Effector memory CD8-positive, alpha-beta T cell (primary cell): ENCODE measurements at places on chromosomes 2 and 18.

DNA sequence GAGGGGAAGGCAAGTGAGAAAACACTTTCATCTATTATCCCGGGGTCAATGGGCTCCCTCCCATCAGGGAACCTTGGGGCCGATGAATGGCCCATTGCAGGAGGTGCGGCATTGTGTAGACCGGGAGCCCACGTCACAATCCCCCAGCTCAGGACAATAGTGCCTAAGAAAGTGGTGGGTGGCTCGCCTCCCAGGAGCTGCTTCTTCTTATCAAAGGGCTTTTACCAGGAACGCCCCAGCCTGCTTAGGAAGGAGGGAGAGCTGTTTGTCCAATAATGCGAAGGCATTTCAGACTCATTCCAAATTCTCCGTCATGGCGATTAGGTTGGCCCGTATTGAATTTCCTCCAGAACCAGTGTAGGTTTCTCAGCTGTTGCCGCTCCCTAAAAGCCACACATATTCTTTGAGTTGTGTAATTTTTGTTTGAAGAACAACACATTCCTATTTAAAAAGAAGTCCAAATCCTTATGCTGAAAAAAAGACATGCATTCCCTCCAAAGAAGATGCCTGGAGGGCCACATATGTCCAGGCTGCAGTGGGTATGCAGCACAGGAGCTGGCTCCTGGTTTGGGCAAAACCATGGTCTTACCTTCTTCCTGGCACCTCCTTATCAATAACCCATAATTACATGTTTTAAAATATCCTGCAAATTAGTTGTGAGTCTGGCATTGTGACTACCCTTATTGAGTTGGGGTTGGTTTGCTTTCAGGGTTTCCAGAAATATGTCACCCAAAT, 264.7 kb downstream of the MYCN start:
- H3K4me1 ChIP-seq, result no peaks in the 10 kb centered on the region
- H3K36me3 ChIP-seq, result no peaks in the 10 kb centered on the region
- no peak overlapping the region for H3K4me3 ChIP-seq
- DNase-seq, result no peak

GRCh38 chr2:173210270-173211196, 134.9 kb downstream of the MAP3K20 start:
- no peak overlapping the region for H3K4me3 ChIP-seq
- H3K27me3 ChIP-seq, result no peaks in the 10 kb centered on the region
- peak; percentile 64 for DNase-seq
- H3K36me3 ChIP-seq, result no peaks in the 10 kb centered on the region
- no peaks in the 10 kb centered on the region for H3K4me1 ChIP-seq

DNA sequence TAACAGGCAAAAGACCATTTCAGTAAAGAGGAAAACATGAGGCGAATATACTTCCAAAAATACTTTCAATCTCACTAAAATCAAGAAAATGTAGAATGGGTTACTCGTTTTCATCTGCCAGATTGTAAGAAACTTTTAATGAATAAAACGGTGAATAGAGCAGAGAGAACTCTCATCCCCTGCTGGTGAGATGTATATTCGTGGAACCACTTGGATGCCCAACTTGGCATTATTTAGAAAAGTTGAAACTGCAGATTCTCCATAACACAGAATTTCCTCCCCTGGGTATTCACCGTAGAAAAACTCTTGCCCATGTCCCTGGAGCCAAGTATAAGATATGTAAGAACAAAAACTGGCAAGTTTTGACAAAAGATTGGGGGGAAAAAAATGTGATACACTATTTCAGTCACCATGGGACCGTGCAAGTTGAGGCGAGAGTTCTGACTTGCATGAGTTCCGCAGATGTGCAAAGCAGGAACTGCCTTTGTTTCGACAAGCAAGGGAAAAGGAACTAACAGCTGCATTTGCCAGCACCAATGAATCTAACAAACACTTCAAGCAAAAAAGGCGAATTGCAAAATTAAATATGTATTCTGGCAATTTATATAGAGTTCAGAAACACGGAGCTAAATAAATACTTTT, 14.8 kb downstream of the TIMM21 start:
- no peaks in the 10 kb centered on the region for H3K27me3 ChIP-seq
- no peak for DNase-seq
- H3K27ac ChIP-seq, result no peak overlapping the region
- H3K36me3 ChIP-seq, result peaks cover 22% of the 10 kb centered on the region
- no peaks in the 10 kb centered on the region for H3K4me1 ChIP-seq

GRCh38 chr2:29323961-29324360, 208.7 kb downstream of the CLIP4 start:
- H3K27ac ChIP-seq, result no peak overlapping the region
- peaks cover 4% of the 10 kb centered on the region for H3K36me3 ChIP-seq
- no peak overlapping the region for H3K4me3 ChIP-seq

DNA sequence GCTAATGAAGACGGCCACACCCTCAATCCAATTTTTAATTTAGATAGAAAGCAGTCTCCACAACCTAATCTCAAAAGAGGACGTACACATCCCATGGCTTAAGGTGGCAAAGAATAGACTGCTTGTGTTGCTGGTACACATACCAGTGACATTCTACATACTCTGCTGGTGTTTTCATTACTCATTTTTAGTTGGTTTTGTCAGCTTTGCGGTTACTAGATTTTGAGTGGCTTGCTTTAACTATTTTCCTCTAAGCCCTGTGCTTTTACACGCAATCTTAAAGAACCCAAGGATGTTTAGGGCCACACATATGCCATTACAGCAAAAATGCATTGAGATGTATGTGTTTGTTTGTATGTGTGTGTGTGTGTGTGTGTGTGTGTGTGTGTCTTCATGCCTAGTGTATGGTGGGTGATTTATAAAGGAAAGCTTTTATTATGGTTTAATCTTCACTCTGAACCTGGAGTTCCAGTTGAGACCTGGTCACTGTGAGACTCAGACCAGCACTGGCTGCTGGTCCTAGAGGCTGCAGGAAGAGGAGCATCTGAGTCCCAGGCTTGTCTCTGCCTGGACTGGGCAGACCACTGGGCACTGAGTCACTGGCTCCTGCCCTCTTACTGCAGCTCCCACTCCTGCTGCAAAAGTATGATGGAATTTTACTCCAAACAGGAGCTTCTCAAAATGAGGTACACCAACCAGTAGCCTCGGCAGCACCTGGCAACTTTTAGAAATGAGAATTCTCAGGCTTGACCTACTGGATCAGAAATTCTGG, 415.9 kb downstream of the NBAS start:
- H3K27me3 ChIP-seq, result no peaks in the 10 kb centered on the region
- H3K36me3 ChIP-seq, result peaks cover 3% of the 10 kb centered on the region
- no peak overlapping the region for H3K4me3 ChIP-seq
- H3K27ac ChIP-seq, result no peak overlapping the region
- H3K4me1 ChIP-seq, result peaks cover 14% of the 10 kb centered on the region

- DNase-seq, result no peak
- peaks cover 38% of the 10 kb centered on the region for H3K27me3 ChIP-seq
- no peak overlapping the region for H3K27ac ChIP-seq
- no peak overlapping the region for H3K4me3 ChIP-seq
- peaks cover 3% of the 10 kb centered on the region for H3K36me3 ChIP-seq
Observed at GRCh38 chr2:44295113-44295512, 19.8 kb downstream of the SLC3A1 start.

GRCh38 chr2:68537809-68538208, 70.4 kb downstream of the APLF start:
- H3K4me1 ChIP-seq, result no peaks in the 10 kb centered on the region
- no peak overlapping the region for H3K4me3 ChIP-seq
- H3K27ac ChIP-seq, result no peak overlapping the region
- no peaks in the 10 kb centered on the region for H3K36me3 ChIP-seq

DNA sequence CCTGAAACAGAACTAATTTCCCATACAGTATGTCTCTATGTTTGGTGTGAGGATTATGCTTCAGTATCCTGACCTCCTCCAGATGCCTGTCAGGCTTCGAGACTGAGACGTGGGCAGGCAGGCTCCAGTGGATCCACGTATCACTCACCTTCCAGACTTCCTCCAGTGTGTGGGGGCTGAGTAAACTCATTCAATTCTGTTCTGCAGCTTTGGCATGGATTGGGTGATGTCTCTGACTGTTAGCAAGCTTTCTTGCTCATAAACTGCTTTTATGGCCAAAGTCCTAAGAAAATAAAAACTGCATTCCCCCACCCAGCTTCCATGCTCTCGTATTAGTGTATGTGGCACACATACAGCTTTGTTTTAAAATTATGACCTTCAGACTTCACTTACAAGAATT, 53.6 kb downstream of the CCDC93 start:
- H3K27me3 ChIP-seq, result no peaks in the 10 kb centered on the region
- H3K4me1 ChIP-seq, result no peaks in the 10 kb centered on the region
- H3K36me3 ChIP-seq, result peaks cover 34% of the 10 kb centered on the region
- DNase-seq, result no peak

- H3K4me3 ChIP-seq, result no peak overlapping the region
- no peak for DNase-seq
- no peaks in the 10 kb centered on the region for H3K36me3 ChIP-seq
- no peak overlapping the region for H3K27ac ChIP-seq
- H3K4me1 ChIP-seq, result peaks cover 3% of the 10 kb centered on the region
- H3K27me3 ChIP-seq, result no peaks in the 10 kb centered on the region
Observed at GRCh38 chr2:54271843-54272627, 16.0 kb upstream of the TSPYL6 start.

- H3K4me1 ChIP-seq, result peaks cover 12% of the 10 kb centered on the region
- no peaks in the 10 kb centered on the region for H3K27me3 ChIP-seq
- H3K36me3 ChIP-seq, result no peaks in the 10 kb centered on the region
- H3K4me3 ChIP-seq, result no peak overlapping the region
- DNase-seq, result no peak
Observed at GRCh38 chr2:45741161-45741850, 89.8 kb downstream of the PRKCE start.

DNA sequence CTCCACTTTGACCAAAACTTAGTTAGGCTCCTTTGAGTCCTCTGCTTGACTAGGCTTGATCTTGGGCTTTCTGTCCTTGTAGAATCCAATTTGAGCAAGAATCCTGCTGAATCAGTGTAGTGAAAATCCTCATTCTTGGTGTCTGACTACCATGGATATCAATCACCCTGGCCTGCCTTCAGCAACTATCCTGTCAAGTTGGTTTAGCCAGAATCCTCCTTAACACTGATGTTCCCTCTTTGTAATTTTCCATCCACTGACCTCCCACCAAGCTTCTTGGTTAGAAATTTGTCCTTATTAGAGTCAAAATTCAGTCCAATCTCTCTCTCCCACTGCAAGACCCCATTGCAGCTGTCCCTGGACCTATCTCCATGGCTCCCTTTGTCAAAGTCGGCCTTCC, 494 bp upstream of the RBM45 start:
- no peaks in the 10 kb centered on the region for H3K27me3 ChIP-seq
- peaks cover 38% of the 10 kb centered on the region for H3K4me1 ChIP-seq
- H3K36me3 ChIP-seq, result peaks cover 13% of the 10 kb centered on the region
- no peak for DNase-seq
- H3K4me3 ChIP-seq, result peak overlapping the region; percentile 94

- H3K27ac ChIP-seq, result no peak overlapping the region
- H3K4me3 ChIP-seq, result no peak overlapping the region
- DNase-seq, result no peak
- no peaks in the 10 kb centered on the region for H3K27me3 ChIP-seq
- no peaks in the 10 kb centered on the region for H3K4me1 ChIP-seq
Observed at GRCh38 chr2:48600917-48601316, 16.7 kb upstream of the GTF2A1L start.

- H3K27me3 ChIP-seq, result peaks cover 44% of the 10 kb centered on the region
- no peak overlapping the region for H3K4me3 ChIP-seq
- no peak overlapping the region for H3K27ac ChIP-seq
Observed at GRCh38 chr2:200736646-200737274, 75.0 kb upstream of the BZW1 start.

DNA sequence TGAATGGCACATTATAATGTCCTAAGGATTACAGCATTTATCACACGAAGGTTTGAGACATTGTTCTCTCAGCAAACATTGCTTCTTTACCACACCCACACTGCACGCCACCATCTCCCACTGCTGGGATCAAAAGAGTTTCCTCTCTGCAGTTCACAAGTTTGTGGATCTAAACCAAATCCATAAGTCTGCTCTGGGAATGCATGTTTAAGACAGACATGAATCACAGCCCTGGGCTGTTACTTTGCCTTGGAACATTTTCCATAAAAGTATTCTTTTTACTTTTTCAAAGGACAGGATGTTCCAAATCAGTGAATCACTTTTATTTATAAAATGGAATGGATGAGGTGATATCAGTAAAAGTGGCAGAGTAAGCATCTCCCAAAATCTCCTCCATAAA, 36.1 kb downstream of the STPG4 start:
- H3K4me3 ChIP-seq, result no peak overlapping the region
- H3K27me3 ChIP-seq, result peaks cover 10% of the 10 kb centered on the region
- H3K36me3 ChIP-seq, result no peaks in the 10 kb centered on the region
- no peaks in the 10 kb centered on the region for H3K4me1 ChIP-seq
- DNase-seq, result no peak

GRCh38 chr2:47203995-47204394, 48.9 kb upstream of the STPG4 start:
- H3K4me3 ChIP-seq, result no peak overlapping the region
- H3K36me3 ChIP-seq, result no peaks in the 10 kb centered on the region
- H3K27ac ChIP-seq, result no peak overlapping the region
- peaks cover 62% of the 10 kb centered on the region for H3K27me3 ChIP-seq
- DNase-seq, result no peak

DNA sequence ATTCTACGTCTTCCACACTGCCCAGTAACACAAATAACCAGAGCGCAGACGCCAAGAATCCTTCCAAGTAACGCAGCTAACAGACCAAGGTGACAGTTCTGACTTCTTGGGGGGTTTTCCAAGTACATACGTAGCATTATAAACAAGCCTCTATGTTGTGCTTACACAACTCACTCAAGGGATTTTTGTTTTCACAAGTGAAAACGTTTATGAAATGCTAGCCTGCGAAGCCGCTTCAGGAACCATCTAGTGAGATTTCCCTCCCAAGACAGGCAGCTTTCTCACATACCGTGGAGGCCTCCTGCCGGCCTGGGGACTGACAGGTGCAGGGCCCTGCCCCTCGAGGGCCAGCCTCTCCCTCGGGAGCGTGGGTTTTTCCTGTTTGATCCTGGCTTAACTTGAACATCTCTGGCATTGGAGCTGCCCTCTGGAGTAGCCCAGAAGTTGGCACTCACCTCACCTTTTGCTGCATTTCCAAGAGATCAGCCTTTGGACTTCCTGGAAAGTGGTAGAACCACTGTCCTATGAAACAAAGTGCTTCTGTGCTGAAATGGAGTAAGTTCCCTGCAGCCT, 151.1 kb downstream of the MBP start:
- H3K36me3 ChIP-seq, result peaks cover 9% of the 10 kb centered on the region
- H3K27ac ChIP-seq, result no peak overlapping the region
- H3K4me1 ChIP-seq, result peaks cover 5% of the 10 kb centered on the region
- DNase-seq, result no peak

- no peak for DNase-seq
- no peak overlapping the region for H3K27ac ChIP-seq
- H3K36me3 ChIP-seq, result no peaks in the 10 kb centered on the region
- H3K4me3 ChIP-seq, result no peak overlapping the region
- H3K4me1 ChIP-seq, result no peaks in the 10 kb centered on the region
Observed at GRCh38 chr2:128458505-128458904, 139.8 kb upstream of the HS6ST1 start.
